ENCODE measurements at places on chromosomes 13 and 19.

DNA sequence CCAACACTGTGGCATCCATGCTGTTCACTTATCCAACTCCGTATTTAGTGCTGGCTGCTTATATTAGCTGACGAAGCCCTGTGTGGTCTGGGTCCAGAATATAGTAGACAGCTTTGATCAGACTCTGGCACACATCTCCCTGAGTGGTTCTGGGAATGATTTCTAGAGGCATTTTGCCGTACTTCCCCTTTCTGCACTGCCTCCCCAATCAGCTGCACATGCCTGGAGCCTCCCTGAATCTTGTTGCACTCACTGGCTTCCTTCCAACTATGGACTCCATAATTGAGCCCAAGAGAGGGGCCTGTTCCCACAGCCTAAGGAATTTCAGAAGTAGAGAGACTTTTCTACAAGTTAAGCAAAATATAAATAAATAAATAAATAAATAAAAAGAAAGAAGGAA, 30.4 kb upstream of the PCDH8 start:
- no peak for DNase-seq

DNA sequence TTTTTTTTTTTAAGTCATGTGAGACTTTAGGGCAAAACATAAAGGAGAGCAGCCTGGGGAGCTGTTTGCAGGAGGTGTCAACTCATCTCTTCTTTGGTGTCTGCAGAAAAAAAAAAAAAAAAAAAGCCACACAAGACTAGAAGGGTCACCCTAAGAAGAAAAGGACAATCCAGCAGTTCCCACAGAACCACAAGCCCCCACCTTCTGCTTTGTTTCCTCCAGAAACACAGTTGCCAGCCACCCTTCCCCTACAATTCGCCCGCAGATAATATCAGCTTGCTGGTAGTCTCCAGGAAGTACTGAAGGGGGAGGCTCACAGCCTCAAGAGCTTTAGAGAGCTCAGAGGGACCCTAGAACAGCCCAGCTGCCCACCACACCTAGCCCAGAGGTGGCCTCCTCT, 22.3 kb upstream of the ZBTB7A start:
- DNase-seq: no peak

DNA sequence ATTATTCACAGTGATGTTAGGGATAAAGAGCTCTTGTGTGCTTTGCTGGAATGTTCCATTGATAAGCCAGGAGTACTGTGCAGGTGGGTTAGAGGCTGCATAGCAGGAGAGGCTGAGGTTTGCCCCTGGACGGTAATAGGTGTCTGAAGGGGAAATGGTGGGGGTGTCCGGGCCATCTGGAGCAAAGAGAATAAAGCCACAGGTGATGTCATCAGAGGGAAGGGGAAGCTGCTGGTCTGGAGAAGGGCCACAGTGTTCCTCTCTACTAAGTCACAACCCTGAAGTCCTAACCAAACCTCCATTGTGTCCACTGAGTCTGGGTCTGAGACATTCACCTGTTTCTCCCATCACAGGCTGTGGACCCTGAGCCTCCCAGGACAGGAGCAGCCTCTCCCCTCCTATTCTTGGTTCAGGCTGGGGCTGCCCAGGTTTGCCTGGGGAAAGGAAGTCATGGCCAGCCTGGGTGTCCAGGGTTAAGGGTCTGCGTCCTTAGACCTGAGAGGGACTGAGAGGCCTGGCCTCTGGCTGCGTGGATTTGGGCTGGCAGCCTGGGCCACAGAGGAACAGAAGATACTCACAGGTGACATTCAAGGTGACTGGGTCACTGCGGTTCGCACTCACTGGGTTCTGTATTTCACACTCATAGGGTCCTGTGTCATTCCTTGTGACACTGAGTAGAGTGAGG, 6.8 kb downstream of the CEACAM1 start:
- no peak for DNase-seq

DNA sequence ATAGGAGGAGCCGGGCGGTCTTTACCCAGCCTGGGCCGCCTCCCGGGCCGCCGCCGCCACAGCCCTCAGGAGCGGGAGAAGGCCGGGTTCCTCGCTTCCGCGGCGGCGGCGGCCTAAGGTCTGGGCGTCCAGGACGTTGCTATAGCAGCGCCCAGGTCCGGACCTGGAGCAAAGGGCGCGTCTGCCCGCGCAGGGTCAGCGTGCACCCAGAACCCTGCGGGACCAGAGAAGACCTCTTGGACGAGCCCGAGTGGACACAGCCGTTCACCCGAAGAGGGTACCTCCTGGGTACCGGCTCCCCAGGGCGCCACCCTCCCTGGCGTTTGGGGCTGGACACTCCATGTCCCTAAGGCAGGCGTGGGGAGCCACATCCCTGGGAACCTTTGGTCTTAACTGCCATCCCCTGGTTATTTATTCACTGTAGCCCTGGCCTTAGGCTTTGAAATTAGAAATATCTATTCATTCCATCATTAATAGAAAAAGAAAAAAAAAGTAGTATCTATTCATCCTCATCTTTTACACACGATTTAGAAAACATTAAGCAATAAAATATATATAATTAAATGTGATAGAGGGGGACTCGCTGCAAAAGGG, 2.4 kb downstream of the DZIP1 start:
- peak; percentile 24 for DNase-seq

DNA sequence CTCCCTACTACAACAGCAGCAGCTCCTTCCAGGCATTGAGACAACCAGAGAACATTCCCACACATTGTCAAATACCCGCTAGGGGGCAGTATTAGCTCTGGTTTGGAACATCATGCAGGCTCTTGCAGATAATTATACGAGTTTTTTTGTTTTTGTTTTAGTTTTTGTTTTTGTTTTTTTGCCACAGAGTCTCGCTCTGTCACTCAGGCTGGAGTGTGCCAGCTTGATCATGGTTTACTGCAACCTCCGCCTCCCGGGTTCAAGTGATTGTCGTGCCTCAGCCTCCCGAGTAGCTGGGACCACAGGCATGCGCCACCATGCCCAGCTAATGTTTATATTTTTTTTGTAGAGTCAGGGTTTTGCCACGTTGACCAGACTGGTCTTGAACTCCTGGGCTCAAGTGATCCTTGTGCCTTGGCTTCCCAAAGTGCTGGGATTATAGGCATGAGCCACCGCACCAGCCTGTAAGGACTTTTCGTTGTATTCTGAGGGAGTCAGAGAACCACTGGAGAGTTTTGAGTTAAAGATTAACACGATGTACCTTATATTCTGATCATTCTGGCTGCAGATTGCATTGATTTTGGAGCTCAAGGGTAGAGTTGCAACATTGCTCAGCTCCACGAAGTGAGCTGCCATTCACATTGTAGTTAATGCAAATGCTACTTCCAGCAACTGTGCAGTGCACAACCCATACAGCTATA, 41.7 kb upstream of the CEACAM20 start:
- no peak for DNase-seq

DNA sequence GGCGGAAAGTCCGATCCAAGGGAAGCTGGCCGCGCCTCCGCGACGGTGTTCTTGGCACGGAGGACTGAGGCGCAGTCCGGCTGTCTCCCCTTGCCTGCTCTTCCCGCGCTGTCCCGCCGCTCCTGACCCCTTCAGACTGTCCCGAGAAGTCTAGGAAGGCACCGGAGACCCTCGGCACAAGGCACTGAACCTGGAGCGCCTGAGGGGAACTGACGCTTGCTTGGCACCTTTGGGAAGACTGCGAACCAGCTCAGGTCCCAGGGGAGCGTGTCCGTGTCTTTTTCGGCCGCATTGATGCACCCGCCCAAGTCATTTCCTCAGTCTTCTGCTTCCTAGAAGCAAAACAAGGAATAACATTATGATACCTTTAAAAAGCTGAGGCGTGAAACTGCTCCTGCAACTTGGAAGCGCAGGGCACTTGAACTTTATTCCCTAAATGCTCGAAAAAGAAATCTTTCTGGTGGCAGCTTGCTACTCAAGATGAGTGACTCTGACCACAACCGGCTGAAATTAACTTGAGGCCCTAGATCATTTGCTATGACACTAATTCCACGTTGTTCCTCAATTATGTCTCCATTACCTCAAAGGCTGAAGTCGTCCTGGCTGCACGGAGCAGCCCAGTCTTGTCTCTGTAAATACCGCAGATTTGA, 735 bp upstream of the FLT1 start:
- DNase-seq: no peak

GRCh38 chr13:108383667-108384066, 114.1 kb downstream of the TNFSF13B start:
- DNase-seq: no peak

- no peak for DNase-seq
Measured at GRCh38 chr13:60679131-60679530, 282.1 kb downstream of the TDRD3 start.

DNA sequence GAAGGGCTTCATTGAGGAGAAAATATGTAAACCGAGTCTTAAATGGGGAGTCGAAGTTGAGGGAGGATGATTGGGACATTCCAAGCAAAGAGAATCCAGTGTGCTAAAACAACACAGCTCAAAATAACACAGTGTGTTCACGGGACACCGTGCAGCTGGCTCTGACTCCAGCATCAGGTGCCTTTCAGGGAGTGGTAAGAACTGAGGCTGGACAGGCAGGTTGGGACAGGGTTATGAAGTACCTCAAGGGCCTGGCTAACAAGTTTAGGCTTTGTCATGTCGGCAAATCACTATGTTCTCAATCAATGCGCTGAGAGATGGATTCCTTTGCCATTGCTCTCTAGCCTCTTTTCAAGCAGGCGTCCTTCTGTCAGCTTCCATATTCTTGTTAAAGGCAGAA, 27.5 kb upstream of the WDFY2 start:
- no peak for DNase-seq
